ENCODE measurements at places on chromosomes 12 and 14. TPM values are rescaled to one million over a fixed set of nuclear protein-coding genes. Genes with fewer than 3 reads are reported as not detected.

NUAK1 gene
- total RNA-seq = 111 TPM

ST8SIA1 gene
- 60.7 TPM for total RNA-seq

AHNAK2 gene
- total RNA-seq = 29.8 TPM

- DNase-seq = peak; percentile 95
These were observed 21.7 kb downstream of the SNRNP35 start for GRCh38 chr12:123479442-123480180.

- DNase-seq = no peak
These were observed 379.2 kb downstream of the BTG1 start for GRCh38 chr12:91766454-91766853.

DNA sequence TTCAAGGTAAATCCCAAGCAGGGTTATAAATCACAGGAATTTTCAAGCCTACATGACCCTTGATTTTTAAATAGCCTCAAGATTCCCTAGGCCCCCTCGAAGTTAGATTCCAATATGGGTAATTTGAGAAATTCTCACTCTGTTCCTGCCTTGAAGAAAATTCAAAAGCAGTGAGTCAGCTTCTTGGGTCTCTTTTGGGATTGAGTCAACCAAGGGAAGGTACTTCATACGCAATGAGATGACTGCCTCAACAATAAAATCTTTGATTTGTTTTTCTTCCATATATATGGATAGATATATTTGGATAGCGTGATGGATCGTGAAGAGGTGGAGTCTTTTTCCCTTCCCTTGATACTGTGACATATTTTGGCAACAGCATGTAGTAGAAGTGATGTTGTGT, 180.4 kb upstream of the ATP2B1 start:
- no peak for DNase-seq

GRCh38 chr12:105920161-105920684, 218.5 kb downstream of the NUAK1 start:
- DNase-seq = peak; percentile 9
